Choroid plexus epithelial cell (primary cell): ENCODE measurements at places on chromosomes 12 and 14.

GRCh38 chr12:49347311-49348193 lies 864 bp downstream of the DNAJC22 start:
- DNase-seq = peak; percentile 96

DNA sequence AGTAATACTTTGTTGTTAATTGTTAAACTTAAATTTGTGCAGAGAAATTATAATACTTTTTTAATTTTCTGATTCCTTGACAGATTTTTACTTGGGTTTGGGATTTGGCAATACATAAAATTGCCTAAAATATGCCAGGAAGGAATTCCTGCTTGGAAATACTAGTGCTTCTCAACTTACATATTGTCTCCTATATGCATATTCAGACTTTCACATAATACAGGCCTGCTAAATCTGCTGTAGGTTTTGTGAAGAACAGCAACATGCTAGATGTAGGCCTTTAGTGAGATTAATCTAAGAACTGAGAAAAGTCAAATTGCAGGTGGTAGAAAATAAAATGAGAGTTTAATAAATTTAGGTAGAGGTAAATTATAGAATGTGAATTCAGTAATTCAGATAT lies 468.5 kb upstream of the MIS18BP1 start:
- no peak for DNase-seq

- DNase-seq = no peak
These were observed 2.6 kb upstream of the TRMT61A start for GRCh38 chr14:103526247-103526913.

DNA sequence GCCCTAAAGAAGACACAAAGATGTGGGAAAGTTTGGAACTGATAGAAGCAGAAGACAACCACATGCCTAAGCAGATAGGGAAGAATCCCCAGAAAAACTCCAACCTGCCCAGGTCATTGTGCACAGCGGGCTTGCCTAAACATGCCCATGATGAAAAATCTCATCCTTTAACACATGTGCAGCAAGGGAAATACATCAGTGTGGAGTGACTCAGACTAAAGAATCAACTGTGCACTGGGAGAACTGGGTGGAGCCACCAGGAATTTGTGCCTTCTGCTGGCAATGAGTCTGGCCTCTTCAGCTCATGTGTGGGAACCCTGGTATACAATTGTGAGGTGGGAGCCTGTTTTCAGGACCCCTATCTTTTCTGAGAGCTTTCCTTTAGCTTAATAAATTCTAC lies 398.5 kb downstream of the FSCB start:
- no peak for DNase-seq

DNA sequence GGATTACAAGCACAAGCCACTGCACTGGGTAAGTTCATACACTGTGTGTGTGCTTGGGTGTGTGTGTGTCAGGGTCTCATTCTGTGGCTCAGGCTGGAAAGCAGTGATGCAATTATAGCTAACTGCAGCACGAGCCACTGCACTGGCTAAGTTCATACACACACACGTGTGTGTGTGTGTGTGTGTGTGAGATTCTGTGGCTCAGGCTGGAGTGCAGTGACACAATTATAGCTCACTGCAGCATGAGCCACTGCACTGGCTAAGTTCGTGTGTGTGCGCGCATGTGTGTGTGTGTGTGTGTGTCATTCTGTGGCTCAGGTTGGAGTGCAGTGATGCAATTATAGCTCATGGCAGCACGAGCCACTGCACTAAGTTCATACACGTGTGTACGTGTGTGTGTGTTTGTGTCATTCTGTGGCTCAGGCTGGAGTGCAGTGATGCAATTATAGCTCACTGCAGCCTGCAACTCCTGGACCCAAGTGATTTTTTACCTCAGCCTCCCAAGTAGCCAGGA lies 85.4 kb downstream of the HECTD1 start:
- DNase-seq = peak; percentile 38

- no peak for DNase-seq
These were observed 134.8 kb downstream of the DUSP6 start for GRCh38 chr12:89217472-89217871.

GRCh38 chr14:76780875-76781647 lies 19.8 kb downstream of the VASH1 start:
- DNase-seq = no peak

DNA sequence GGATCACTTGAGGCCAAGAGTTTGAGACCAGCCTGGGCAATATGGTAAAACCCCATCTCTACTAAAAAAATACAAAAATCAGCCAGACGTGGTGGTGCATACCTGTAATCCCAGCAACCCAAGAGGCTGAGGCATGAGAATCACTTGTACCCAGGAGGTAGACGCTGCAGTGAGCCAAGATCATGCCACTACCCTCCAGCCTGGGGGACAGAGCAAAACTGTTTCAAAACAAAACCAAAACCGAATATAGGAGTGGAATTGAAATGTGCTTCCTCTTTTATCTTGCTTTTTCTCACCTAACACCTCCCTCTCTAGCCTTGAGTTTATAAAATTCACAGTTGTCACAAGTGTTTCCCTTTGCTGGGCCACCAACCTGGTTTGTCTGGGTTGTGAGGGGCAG lies 181.9 kb downstream of the PAH start:
- no peak for DNase-seq

DNA sequence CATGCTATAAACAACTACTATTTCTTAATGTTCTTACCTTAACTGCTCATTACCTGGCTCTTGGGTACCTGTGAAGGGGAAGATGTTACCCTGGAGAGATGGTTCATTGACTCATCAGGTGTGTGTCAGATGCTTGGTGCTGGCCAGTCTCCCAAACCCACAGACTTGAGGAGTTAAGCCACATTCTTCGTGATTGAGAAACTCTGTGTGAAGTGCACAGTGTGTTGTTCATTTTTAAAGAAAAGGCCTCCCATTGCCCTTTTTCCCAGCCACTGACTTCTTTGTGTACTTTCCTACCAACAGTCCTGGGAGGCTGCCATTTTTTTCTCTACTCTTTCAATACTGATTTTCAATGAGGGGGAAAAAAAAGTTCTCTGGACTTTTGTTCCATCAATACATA lies 3.2 kb downstream of the MGST1 start:
- peak; percentile 98 for DNase-seq

GRCh38 chr12:75390156-75390898 lies 562 bp upstream of the GLIPR1L2 start:
- DNase-seq = no peak

- no peak for DNase-seq
These were observed 1.5 kb downstream of the RDH5 start for GRCh38 chr12:55721601-55722213.

GRCh38 chr12:131923260-131923659 lies 5.8 kb upstream of the PUS1 start:
- DNase-seq = no peak

DNA sequence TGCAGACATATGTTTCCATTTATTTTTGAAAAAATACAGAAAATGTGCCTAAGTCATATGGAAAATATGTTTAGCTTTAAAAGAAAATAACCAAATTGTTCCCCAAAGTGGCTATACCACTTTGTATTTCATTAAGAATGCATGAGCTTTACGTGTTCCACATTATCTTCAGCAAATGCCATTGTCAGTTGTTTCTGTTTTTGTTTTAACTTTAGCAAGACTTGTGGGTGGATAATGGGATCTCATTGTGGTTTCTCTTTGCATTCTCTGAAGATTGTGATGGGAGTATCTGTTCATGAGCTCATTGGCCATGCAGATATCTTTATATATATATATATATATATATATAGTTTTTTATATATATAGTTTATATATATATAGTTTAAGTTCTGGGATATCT lies 181.5 kb downstream of the CCER1 start:
- DNase-seq = peak; percentile 29

DNA sequence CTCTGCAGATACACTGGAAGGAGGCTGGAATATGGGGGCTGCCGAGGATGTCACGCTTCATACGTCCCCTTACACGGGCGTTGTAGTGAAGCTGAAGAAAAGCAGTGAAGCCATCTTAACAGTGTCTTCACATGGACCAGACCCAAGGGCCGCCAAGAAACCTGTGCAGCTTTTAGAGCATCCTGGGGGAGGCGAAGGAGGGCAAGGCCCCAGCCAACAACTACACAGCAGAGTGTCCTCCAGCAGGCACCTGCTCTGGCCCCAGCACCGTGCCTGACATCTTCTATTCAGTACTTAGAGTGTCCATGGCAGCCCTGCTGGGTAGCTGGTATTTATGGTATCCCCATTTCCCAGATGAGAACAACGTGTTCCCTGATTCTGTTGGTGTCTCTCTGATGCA lies 48.9 kb upstream of the RIN3 start:
- DNase-seq = no peak

DNA sequence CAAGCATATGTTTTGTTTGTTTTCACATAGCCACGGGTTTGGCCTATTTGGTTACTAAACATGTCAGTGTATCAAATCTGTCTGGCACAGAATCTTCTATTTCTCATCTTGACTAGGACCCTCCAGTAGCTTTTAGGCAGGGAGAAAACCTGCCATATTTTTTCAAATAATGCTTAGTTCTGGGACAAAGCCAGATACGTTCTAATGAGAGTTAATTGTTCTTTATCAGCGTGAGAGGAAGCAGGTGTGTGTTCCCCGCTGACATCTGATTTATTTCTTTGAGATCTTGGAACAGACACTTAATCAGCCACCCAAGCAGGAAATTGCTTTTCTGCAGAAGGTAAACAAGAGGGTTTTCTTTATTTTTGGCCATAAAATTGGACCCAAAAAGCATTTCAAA lies 54.8 kb downstream of the GOLGA5 start:
- no peak for DNase-seq

- no peak for DNase-seq
These were observed 577 bp upstream of the TPCN1 start for GRCh38 chr12:113220593-113221180.

GRCh38 chr12:1716215-1716862 lies 25.5 kb downstream of the ADIPOR2 start:
- DNase-seq = peak; percentile 31

- no peak for DNase-seq
These were observed 18.1 kb upstream of the HSP90B1 start for GRCh38 chr12:103912069-103912468.

DNA sequence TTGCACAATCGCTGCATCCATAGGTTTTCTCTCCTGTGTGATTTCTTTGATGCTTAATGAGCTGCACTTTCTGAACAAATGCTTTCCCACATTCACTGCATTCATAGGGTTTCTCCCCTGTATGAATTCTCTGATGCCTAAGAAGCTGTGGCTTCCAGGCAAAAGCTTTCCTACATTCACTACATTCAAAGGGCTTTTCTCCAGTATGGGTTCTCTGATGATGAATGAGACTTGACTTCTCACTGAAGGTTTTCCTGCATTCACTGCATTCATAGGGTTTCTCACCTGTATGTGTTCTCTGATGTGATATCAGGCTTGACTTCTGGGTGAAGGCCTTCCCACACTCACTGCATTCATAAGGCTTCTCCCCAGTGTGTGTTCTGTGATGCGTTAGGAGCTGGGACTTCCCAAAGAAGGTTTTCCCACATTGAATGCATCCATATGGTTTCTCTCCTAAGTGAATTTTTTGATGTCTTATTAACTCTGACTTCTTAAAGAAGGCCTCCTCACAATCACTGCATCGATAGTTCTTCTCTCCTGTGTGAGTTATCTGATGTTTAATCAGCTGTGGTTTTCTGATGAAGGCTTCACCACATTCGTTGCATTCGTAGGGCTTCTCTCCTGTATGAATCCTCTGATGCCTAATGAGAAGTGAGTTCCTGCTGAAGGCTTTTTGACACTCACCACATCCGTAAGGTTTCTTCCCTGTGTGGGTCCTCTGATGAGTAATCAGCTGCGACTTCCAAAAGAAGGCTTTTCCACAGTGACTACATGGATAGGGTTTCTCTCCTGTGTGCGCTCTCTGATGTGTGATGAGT lies 30.3 kb downstream of the ZNF605 start:
- peak; percentile 4 for DNase-seq

GRCh38 chr12:466762-467161 lies 7.0 kb downstream of the B4GALNT3 start:
- DNase-seq = no peak

DNA sequence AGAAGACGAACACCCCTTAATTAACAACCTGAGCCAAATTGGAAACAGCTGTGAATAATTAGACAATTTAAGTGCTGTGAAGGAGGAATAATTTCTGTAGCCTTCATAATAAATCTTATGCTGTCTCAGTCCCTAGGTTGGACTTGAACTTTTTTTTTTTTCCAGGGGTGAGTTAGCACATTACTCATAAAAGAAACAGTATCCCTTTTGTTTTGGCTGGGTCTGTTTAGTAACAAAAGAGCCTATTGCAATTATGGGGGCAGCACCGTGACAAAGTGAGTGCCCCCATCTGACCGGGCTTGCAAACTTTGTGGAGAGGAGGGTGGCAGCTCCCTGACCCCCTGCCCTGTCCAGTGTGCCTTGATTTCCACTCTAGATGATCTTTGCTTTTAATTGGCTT lies 167.4 kb downstream of the DICER1 start:
- DNase-seq = no peak

DNA sequence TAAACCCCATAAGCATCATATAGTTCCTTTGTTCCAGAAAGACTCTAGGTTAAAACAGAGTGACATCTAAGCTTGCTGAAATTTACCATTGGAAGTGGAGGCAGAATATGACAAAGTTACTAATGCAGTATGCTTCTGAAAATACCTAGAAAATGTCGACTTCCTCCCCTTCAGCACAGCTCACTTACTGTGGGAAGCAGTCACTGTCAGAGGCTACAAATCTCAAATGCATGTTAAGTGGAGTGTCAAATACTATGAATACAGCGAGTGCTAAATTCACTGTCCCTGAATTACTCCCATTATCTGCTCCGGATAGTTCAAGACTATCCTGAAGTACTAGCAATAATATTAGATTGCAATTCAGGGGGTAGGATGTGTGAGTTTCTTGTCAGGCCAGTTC lies 1454.6 kb downstream of the AACS start:
- DNase-seq = no peak

DNA sequence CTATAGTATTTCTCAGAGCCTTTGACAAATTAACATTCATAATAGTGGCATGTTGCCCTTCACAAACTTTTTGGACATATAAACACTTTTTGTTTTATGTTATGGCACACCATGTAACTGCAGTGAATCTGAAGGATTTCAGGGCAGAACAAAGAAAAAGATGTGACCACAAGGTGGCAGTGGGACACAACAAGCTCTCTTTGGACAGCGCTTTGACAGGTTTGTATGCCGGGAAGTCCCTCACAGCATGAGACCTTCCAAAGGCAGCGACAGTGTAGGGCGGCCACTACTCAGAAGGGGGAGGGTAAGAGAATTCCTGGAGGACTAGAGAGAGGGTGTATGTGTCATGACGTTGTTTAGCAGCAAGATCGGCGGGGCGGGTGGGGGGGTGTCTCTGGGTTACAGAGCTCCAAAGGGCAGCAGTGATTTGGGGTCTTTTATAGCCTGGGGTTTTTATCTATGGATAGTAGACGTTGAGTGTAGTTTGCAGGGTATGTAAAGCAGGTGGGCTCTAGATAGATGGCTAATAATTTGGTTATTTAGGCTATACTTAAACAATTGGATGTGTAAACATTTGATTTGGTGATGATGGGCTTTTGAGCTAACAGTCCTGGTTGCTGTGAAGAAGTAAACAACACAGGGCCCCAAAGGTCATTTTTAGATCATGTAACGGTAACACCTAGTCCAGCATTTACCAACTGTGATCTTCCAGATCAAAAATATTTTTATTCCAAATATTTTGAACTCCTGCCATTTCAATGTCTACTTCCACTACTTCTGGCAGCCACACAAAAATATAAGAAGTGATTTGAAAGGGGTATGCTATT lies 22.9 kb downstream of the ETFBKMT start:
- DNase-seq = peak; percentile 96
